Prostate gland (tissue), 2 donors: ENCODE measurements at places on chromosomes 2 and 18.

DNA sequence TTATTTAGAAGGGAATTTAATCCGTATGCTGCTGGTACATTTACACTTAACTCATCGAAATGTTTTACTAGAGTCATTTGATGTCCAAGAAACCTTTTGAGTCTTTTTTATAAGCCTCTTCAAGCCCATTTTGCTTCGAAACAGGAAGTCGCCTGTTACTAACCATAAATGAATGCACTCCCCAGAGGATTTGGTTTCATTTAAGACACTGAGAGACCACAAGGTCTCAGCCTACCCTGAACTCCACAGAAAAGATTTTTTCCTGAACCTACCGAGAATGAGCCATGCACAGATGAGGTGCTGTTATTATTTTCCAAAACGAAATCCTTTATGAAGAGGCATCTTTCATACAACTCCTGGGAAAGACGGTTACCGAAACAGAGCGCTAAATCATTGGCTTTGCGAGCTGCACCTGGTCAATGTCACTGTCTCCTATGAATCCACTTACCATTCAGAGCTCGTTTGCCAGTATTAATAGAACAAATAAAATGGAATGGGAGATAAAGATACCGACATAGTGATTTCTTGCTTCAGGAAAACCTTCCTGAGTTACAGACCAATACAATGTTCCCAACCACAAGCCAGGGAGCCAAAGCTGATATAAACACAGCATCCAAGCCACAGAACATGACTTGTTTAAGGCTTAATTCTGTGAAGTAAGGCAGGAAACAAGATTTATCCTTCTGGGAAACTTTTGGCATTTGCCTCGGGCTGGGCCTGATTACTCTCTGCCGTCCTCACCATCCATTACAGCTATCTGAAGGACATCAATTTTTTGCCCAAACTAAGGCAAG lies 382.1 kb downstream of the OSR1 start:
- DNase-seq: no peak

GRCh38 chr2:196802401-196802800 lies 2.9 kb upstream of the GTF3C3 start:
- no peak for DNase-seq

DNA sequence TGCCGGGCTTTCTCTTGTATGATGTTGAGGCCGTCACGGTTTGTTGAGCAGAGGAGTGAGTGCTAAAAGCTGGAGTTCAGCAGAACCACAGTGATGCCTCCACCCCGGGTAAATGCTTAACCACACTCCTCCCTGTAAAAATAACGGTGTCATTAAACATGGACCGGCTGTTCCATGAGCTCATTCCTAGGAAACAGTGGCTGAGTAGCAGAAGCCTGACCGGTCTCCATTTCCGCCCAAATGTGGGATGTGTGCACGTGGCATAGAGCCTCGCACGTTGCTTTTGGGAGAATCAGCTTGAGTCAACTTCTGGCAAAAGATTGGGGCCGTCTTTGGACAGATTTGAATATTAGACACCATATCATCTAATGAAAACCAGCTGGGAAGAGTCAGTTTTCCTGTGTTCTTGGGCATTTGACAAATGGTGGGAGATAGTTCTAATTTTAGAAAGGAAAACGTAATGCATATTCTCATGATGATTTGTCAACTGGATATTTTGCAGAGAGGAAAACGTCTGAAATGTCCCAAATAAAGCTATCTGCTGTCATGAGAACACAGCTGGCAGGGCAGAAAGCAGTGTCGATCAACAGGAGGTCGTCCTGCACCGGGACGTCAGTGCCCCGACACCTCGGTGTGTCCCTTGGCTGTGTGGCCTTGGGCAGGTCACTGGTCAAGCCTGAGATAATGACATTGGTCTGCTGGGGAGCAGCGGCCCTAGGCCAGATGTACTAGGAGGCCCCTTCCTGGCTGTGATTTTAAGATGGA lies 42.4 kb downstream of the LRRFIP1 start:
- no peak for DNase-seq

DNA sequence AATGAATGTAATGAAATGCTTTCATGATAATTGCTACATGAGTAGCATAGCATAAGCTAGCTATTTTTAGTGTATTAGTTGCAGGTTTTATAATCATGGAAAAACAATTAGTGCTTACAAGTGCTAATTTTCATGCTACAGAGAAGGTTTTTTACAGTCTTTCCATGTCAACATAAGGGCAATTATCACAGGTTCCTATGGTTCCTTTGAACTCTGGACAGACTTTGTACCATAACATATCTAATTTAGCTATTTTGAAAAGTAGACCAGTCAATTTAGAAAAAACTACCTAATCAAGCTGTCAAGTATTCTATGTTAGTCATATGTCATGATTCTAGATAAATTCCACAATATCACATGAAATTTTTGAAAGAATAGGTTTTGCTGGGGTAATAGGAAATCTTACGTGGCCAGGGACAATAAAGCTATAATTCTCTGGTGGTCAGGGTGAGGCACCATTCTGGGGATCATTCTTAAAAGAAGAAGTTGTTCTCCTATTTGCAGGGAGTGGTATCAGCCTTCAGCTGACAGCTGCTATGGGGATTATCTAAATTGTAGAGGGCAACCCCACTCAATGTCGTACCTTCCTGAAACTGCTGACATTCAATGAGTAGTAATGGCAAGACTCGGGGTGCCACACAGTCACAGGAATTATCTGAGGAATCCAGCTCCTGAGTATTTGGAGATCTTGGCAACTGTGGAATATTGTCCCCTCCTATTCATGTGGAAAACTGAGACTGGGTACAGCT lies 724.0 kb upstream of the LINC00305 start:
- DNase-seq: no peak

- DNase-seq: no peak
These were observed 316.0 kb downstream of the SOX11 start for GRCh38 chr2:6008186-6008585.
